ENCODE measurements at places on chromosomes 6 and 20.

DNA sequence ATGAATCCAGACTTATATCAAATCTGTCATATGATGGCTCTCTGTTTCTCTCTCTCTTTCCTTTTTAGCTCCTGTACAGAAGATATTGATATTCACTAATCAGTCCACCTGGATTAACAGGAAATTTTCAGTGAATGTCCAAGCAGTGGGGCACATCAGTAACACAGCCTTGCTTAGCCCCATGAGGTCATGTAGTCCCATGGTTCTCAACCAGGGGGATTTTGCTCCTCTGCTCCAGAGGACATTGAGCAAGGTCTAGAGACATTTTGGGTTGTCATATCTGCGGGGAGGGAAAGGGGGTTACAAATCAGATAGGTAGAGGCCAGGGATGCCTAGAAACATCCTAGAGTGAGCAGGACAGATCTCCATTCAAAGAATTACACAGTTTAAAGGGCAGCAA is 810 bp downstream of the GSTA1 start:
- no peak for ATAC-seq

- ATAC-seq, result no peak
Measured at GRCh38 chr6:115570331-115570730, 490.4 kb downstream of the FRK start.

DNA sequence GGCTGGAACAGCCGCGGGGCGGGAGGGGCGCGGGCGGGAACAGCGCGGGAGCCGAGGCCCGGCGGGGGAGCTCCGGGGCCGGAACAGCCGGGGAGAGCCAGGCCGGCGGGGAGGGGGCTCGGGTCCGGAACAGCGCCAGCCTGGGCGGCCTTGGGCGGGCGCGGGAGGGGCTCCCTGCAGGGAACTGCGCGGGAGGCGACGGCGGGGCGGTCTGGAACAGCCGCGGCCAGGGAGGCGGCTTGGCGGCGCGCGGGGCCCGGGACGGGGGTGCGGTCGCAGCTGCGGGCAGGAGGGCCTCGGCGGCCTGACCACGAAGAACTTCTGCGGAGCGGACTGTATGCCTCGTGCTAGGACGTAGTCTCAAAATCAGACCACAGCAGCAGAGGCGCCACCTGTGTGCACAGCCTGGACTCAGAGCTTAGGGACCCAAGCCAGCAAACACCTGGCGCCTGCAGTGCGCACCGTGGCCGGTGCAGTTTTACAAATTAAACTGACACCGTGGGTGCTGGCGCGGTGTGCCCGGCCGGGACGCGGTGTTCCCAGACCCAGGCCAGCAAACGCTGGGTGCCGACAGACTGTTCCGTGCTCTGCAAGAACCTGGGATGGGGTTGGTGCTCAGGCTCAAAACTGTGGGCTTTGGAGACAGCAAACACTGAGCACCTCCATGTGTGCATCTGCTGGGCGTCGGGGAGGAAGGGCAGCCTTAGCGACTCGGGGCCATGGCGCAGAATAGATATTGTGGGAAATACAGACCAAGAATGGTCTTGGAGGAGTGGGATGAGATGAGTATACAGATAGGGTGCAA is 572 bp downstream of the ZNF341 start:
- peak; percentile 66 for ATAC-seq

DNA sequence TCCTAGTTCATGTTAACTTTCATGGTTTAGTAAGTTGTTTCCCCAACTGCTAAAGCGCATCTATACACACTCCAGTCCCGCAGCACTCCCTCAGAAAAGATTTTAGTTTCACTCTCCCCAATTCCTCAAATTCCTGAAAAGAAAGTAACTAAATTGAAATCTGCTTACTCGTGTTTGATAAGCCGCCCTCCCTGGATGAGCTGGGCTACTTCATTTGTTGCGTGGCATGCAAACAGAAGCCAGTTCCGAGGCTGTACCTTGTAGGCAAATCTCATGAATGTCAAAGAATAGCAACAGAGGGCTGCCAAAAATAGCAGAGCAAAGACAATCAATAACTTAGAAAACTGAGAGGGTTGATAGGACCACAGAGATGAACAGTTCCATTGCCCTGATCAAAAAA is 16.9 kb downstream of the MPC1 start:
- no peak for ATAC-seq

DNA sequence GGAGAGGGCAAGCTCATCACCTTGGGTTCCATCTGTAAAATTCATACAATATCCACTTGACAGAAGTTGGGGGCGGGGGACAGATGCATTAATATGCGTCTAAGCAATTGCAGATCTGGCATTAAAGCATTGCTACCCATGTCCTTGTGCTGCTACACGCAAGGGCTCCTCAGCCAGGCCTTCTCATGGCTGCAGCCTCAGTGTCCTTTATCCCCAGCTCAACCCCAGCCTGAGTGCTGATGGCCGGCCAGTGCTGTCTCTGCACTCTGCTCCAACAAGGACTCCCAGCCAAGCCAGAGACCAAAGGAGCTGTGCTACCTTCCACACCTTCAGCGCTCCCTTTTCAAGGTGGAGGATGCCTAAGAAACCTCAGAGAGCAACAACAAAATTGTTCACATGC is 188.5 kb upstream of the STXBP5 start:
- ATAC-seq, result no peak

- ATAC-seq, result peak; percentile 75
Measured at GRCh38 chr6:33771146-33772081, 17.5 kb downstream of the LEMD2 start.

- ATAC-seq, result peak; percentile 53
Measured at GRCh38 chr6:100464903-100465700, at the start of gene SIM1. TSS of gene SIM1 (minus strand) at chr6:100464921. CDS start at chr6:100463468, 1,453 bp downstream.

DNA sequence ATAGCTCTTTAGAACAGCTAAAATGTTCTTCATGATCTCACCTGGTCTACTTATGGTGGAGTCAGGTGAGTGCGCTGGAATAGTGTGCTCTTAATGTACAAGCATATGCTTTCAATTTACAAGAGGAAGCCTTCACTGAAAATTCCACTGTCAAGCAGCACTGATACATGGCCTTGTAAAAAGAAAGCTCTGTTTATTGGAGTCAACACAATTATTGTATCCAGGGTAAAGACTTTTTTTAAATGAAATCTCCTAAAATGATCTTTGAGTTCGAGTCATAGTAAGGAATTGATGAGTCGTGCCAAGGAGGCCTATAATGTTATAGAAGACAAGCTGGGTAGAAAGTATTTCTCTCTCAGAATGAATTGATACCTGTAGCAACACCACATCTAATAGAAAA is 41.6 kb upstream of the CARMIL1 start:
- no peak for ATAC-seq

GRCh38 chr6:134437376-134437775 is 119.5 kb upstream of the SGK1 start:
- peak; percentile 60 for ATAC-seq

GRCh38 chr20:33322456-33322855 is 39.4 kb downstream of the BPIFB1 start:
- ATAC-seq, result no peak

- no peak for ATAC-seq
Measured at GRCh38 chr6:93433592-93433991, 14.2 kb upstream of the EPHA7 start.

- peak; percentile 78 for ATAC-seq
Measured at GRCh38 chr6:43924222-43924702, 154.3 kb downstream of the VEGFA start.

GRCh38 chr6:130362128-130362527 is 3.7 kb upstream of the TMEM200A start:
- no peak for ATAC-seq

- no peak for ATAC-seq
Measured at GRCh38 chr20:46831633-46832011, 63.0 kb upstream of the EYA2 start.

DNA sequence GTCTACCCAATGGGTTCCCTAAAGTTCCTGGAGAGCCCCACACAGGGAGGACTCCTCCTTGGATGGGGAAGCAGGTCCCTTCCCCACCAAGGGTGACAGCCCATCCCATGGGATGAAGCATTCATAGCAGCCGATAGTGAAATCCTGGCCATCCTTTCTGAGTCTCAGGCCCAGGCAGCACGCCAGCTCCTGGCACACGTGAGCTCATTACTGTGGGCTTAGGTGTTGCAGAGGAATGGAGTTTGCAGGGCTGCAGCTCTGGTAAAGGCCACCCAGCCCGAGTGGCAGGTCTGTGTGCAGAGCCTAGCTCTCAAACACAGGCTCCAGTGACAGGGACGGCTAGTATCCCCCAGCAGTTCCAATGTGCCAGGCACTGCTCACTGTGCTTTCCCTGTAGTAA is 31.0 kb downstream of the SIRPA start:
- ATAC-seq, result no peak

- ATAC-seq, result no peak
Measured at GRCh38 chr20:52379723-52380336, 188.3 kb upstream of the ZFP64 start.

All from activated CD4-positive, CD25-positive, alpha-beta regulatory T cell treated with anti-CD3 and anti-CD28 coated beads, Interleukin-2, amount 50 U/mL, for 24 hours (primary cell).